NCI-H2081 (cell line): ENCODE measurements at places on chromosomes 5 and 9.

GRCh38 chr5:67361932-67362729 is 165.5 kb upstream of the CD180 start:
- DNase-seq = no peak

DNA sequence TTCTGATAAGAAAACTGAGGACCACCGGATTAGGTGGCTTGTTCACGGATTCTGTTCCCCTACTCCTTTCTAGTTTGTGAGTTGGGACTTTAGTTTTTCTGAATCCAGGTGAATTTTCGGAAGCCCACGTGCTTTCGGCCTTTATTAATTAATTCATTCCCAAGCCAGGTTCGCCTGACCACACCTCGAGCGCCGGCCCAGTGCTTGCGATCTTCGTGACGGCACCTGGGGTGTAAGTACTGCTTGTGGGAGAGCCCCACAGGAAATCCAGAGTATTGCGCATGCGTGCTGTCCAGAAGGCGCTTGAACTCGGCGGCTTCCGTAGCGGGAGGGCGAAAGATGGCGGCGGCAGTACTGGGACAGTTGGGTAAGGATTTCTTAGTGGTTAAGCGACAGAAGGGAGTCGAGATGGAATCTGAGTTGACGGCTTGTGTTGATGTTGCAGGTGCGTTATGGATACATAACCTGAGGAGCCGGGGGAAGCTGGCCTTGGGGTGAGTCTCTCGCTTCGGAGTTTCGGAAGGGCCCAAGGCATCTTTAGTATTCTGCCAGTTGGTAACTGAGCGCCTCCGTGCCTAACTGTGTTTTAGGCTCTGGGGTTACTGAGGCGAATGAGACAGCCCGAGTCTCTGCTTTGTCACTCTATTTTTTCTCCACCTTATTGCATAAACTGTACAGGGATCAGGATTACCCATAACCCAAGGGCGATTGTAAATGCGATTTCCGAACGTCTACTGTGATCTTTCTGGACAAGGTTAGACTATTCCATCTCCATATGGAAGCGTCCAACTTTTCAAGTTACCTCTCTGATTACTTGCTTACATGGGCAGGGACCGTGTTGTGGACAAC is at the start of gene MRPL22:
Gene MRPL22, plus strand, starts transcription at position 302 of the 849 bp plus-strand sequence. Its CDS starts 38 bp downstream, at position 340.
- peak; percentile 93 for DNase-seq

GRCh38 chr9:31542384-31543055 is 841.9 kb upstream of the ACO1 start:
- peak; percentile 70 for DNase-seq

- DNase-seq = no peak
Measured at GRCh38 chr9:114676901-114677300, 5.1 kb downstream of the TEX48 start.

DNA sequence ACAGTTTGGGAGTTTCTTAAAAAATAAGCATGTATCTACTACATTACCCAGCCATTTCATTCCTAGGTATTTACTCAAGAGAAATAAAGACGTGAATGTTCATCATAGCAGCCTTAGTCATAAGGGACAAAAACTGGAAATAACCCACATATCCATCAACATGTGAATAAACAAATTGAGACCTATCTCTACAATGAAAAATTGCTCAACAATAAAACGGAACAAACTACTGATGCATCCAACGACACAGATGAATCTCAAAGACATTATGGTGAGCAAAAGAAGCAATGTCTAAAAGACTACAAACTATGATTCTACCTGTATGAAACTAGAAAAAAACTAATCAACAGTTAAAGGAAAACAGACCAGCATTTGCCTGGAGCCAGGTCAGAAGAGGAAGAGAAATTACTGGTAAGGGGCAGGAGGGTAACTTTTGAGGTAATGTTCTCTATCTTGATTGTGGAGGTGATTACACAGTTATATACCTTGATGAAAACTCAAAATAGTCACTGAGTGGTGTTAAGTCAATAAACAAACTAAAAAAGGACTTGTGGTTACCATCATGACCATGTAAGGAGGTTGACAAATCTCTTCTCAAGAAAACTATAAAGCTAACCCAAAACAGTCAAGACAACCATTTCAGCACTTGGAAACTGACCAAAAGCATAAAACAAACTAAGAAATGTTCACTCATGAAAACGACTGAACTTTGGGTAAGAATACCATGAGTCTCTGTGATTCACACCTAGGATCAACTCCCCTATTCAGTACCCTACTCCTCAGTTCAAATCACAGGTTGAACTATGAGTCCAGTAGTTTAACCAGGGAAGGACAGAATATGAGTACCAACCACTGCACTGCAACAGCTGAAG is 10.4 kb downstream of the UIMC1 start:
- DNase-seq = no peak
